ENCODE measurements at places on chromosomes 6 and 20.

- H3K36me3 ChIP-seq: no peaks in the 10 kb centered on the region
- H3K27ac ChIP-seq: no peak overlapping the region
- no peaks in the 10 kb centered on the region for H3K27me3 ChIP-seq
- H3K4me3 ChIP-seq: no peak overlapping the region
- H3K4me1 ChIP-seq: no peaks in the 10 kb centered on the region
These were observed 20.2 kb downstream of the DDO start for GRCh38 chr6:110395221-110395620.

GRCh38 chr6:98687752-98688151, 146.6 kb upstream of the POU3F2 start:
- H3K4me1 ChIP-seq: no peaks in the 10 kb centered on the region
- DNase-seq: no peak
- H3K27me3 ChIP-seq: no peaks in the 10 kb centered on the region
- no peak overlapping the region for H3K27ac ChIP-seq

DNA sequence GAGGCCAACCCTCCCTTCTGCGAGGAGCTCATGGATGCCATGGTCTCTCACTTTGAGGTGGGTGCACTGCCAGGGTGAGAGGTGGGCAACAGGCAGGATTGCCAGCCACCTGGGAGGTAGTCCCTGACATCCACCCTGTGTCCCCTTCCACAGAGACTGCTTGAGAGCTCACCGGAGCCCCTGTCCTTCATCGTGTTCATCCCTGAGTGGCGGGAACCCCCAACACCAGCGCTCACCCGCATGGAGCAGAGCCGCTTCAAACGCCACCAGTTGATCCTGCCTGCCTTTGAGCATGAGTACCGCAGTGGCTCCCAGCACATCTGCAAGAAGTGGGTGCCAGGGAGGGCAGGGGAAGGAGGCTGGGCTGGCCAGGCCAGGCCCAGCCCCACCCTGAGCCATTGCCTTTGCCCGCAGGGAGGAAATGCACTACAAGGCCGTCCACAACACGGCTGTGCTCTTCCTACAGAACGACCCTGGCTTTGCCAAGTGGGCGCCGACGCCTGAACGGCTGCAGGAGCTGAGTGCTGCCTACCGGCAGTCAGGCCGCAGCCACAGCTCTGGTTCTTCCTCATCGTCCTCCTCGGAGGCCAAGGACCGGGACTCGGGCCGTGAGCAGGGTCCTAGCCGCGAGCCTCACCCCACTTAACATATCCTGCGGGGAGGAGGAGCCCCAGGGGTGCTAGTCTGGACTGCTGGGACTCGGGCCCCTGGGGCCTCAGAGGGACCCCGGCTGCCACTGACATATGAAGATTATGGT, 12.8 kb downstream of the PCIF1 start:
- no peak for DNase-seq
- H3K27ac ChIP-seq: no peak overlapping the region
- H3K4me3 ChIP-seq: no peak overlapping the region
- H3K36me3 ChIP-seq: peaks cover 55% of the 10 kb centered on the region
- peaks cover 5% of the 10 kb centered on the region for H3K4me1 ChIP-seq

DNA sequence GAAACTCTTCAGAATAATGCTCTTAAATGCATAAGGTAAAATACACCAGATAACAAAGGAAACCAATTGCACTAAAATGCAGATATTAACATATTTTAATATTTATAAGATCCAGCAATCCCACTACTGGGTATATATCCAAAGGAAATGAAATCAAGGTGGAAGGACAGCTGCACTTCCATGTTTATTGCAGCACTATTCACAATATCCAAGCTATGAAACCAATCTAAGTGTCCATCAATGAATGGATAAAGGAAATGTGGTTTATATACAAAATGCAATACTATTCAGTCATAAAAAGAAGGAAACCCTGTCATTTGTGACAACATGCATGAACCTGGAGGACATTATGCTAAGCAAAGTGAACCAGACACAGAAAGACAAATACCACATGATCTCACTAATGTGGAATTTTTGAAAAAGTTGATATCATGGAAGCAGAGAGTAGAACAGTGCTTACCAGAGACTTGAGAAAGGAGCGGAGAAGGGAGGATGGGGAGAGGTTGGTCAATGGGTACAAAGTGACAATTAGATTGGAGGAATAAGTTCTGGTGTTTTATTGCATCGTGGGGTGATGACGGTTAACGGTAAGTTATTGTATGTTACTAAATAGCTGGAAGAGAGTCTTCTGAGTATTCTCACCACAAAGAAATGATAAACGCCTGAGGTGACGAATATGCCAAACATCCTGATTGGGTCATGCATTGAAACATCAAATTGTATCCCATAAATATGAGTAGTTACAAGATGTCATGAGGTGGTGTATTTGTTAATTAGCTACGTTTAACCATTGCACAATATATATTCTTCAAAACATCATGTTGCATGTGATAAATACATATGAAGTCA, 37.9 kb upstream of the RNF24 start:
- H3K27me3 ChIP-seq: peaks cover 17% of the 10 kb centered on the region
- peaks cover 7% of the 10 kb centered on the region for H3K4me1 ChIP-seq
- H3K36me3 ChIP-seq: no peaks in the 10 kb centered on the region
- H3K27ac ChIP-seq: no peak overlapping the region
- no peak for DNase-seq
- H3K4me3 ChIP-seq: no peak overlapping the region

DNA sequence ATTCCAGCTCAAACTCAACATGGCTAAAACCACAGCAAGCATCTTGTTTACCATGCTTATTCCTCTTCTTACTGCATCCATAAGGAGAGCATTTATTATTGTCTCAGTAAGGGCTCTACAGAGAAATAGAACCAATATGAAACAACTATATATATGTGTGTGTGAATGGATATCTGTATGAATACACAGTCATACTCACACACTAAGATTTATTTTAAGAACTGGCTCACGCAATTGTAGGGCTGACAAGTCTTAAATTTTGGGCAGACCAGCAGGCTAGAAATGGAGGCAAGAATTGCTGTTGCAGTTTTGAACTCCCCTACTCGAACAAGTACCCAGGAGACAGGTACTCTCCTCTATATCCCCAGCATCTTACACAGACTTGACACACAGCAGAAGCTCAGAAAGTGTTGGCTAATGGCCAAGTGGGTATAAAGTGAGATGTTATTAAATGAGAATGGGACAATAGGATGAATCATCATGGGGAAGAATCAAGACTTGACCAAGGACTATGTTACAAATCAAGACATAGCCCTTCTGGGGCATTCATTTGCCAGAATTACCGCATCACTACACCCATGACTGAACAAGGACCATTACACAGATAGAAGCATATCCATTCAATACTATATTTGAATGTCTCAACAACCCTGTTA, 13.0 kb downstream of the ZHX3 start:
- no peaks in the 10 kb centered on the region for H3K27me3 ChIP-seq
- peaks cover 24% of the 10 kb centered on the region for H3K4me1 ChIP-seq
- no peak overlapping the region for H3K27ac ChIP-seq
- no peak overlapping the region for H3K4me3 ChIP-seq

- H3K36me3 ChIP-seq: no peaks in the 10 kb centered on the region
- H3K27me3 ChIP-seq: no peaks in the 10 kb centered on the region
- no peak for DNase-seq
- peaks cover 5% of the 10 kb centered on the region for H3K4me1 ChIP-seq
- H3K27ac ChIP-seq: no peak overlapping the region
These were observed 68.6 kb downstream of the MTFR2 start for GRCh38 chr6:136181512-136181833.

- no peak overlapping the region for H3K4me3 ChIP-seq
- no peak for DNase-seq
- H3K36me3 ChIP-seq: no peaks in the 10 kb centered on the region
- H3K4me1 ChIP-seq: peaks cover 55% of the 10 kb centered on the region
These were observed 138.1 kb downstream of the SOBP start for GRCh38 chr6:107627969-107628368.

- no peak overlapping the region for H3K4me3 ChIP-seq
- H3K27me3 ChIP-seq: no peaks in the 10 kb centered on the region
- H3K36me3 ChIP-seq: peaks cover 8% of the 10 kb centered on the region
- DNase-seq: no peak
- peaks cover 31% of the 10 kb centered on the region for H3K4me1 ChIP-seq
These were observed 532.0 kb downstream of the BCKDHB start for GRCh38 chr6:80638213-80639055.

GRCh38 chr6:44537306-44538049, 150.0 kb downstream of the CDC5L start:
- DNase-seq: no peak
- H3K4me3 ChIP-seq: no peak overlapping the region
- H3K27me3 ChIP-seq: no peaks in the 10 kb centered on the region
- no peak overlapping the region for H3K27ac ChIP-seq
- H3K4me1 ChIP-seq: peaks cover 16% of the 10 kb centered on the region
- H3K36me3 ChIP-seq: peaks cover 7% of the 10 kb centered on the region

GRCh38 chr6:604579-604978, 52.3 kb downstream of the HUS1B start:
- no peak for DNase-seq
- peak overlapping the region; percentile 10 for H3K27ac ChIP-seq
- peaks cover 23% of the 10 kb centered on the region for H3K36me3 ChIP-seq
- H3K4me1 ChIP-seq: peaks cover 5% of the 10 kb centered on the region
- no peak overlapping the region for H3K4me3 ChIP-seq
- no peaks in the 10 kb centered on the region for H3K27me3 ChIP-seq

DNA sequence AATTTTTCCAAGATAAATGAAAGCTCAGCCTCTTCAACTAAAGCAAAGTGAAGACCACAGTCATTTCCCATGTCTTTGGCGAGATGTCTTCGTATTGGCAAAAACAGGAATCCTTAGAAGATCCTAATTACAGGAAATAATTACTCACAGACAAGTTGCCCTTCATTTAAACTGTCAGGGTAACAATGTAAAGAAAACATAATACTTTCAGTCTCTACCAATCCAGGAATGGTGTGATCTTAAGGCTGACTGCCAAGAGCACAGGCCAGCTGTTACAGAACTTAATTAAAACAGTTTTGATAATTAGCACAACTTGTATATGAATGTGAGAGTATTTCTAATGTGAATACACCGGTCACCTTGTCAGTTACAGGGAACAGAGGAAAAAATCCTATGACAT, 292.2 kb downstream of the PACRG start:
- H3K36me3 ChIP-seq: peaks cover 20% of the 10 kb centered on the region
- no peak overlapping the region for H3K4me3 ChIP-seq
- no peaks in the 10 kb centered on the region for H3K4me1 ChIP-seq
- no peak for DNase-seq
- H3K27ac ChIP-seq: no peak overlapping the region
- no peaks in the 10 kb centered on the region for H3K27me3 ChIP-seq

GRCh38 chr6:31037682-31038081, 27.4 kb downstream of the MUC22 start:
- H3K36me3 ChIP-seq: no peaks in the 10 kb centered on the region
- H3K4me3 ChIP-seq: no peak overlapping the region
- DNase-seq: no peak
- H3K27me3 ChIP-seq: no peaks in the 10 kb centered on the region
- H3K4me1 ChIP-seq: no peaks in the 10 kb centered on the region
- H3K27ac ChIP-seq: no peak overlapping the region

DNA sequence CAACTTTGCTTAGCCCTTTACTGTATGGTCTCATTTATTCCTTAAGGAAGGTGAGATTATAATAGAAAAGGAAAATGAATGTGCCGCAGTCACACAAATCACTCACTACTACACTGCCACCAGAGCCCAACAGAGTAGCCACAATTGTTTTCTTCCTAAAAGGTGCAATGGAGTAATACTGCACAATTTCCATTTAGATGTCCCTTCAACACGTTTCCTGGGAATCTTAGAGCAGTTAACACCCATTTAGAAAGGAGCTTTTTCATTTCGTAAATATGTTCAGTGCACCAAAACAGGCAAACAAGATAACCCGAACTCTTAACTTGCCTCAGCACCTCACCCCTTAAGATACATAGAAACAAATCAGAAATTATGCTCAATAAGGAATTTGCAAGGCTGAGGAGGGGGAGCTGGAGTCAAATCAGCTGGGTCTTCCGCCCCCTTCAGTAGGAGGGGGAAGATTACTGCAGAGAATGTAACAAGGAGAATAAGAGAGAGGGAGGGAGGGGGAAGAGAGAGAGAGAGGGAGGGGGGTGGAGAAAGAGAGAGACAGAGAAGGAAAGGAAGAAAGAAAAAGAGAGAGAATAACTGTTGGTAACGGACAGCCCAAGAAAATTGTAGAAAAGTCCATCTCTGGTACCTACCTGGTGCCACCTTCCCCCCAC, 155.5 kb downstream of the BCAS1 start:
- no peaks in the 10 kb centered on the region for H3K27me3 ChIP-seq
- H3K4me3 ChIP-seq: peak overlapping the region; percentile 86
- H3K36me3 ChIP-seq: peaks cover 12% of the 10 kb centered on the region
- peaks cover 43% of the 10 kb centered on the region for H3K4me1 ChIP-seq

GRCh38 chr6:8108031-8108660, 5.8 kb upstream of the EEF1E1 start:
- H3K4me3 ChIP-seq: no peak overlapping the region
- H3K4me1 ChIP-seq: peaks cover 4% of the 10 kb centered on the region
- no peaks in the 10 kb centered on the region for H3K27me3 ChIP-seq

DNA sequence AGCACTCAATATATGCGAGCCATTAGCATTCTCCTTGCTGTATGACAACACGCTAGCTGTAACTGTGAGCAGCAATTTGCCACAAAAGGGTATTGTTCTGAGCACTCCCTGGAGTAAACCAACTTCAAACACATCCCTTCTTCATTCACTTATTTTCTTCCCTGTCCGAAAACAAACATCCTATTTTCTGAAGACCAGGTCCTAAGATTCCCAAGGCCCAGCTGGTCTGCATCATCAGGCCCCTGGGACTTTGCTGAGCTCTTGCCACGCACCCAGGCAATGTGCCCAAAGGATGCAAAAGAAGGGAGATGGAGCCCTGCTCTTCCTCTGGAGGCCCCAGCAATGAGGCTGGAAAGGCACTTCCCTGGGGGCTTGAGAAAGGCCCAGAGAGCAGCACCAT, 118.1 kb downstream of the PREX1 start:
- no peaks in the 10 kb centered on the region for H3K36me3 ChIP-seq
- no peaks in the 10 kb centered on the region for H3K27me3 ChIP-seq
- 0 out of 2 replicates have a peak, but pooled peaks cover 3% of the 10 kb centered on the region for H3K4me1 ChIP-seq
- H3K4me3 ChIP-seq: no peak overlapping the region
- no peak for DNase-seq
- no peak overlapping the region for H3K27ac ChIP-seq

- H3K4me3 ChIP-seq: no peak overlapping the region
- no peaks in the 10 kb centered on the region for H3K27me3 ChIP-seq
- no peak for DNase-seq
- H3K4me1 ChIP-seq: peaks cover 50% of the 10 kb centered on the region
- H3K27ac ChIP-seq: peak overlapping the region; percentile 58
- no peaks in the 10 kb centered on the region for H3K36me3 ChIP-seq
These were observed 7.9 kb downstream of the EXOC2 start for GRCh38 chr6:684831-685636.

- no peak overlapping the region for H3K4me3 ChIP-seq
- peaks cover 8% of the 10 kb centered on the region for H3K4me1 ChIP-seq
- no peak overlapping the region for H3K27ac ChIP-seq
- H3K27me3 ChIP-seq: no peaks in the 10 kb centered on the region
- peaks cover 22% of the 10 kb centered on the region for H3K36me3 ChIP-seq
These were observed 131.2 kb upstream of the RIN2 start for GRCh38 chr20:19626896-19627295.

GRCh38 chr6:51489133-51489532, 598.3 kb downstream of the PKHD1 start:
- H3K4me1 ChIP-seq: peaks cover 17% of the 10 kb centered on the region
- no peak overlapping the region for H3K4me3 ChIP-seq
- H3K27ac ChIP-seq: no peak overlapping the region
- no peak for DNase-seq

GRCh38 chr20:52410182-52410647, 218.6 kb upstream of the ZFP64 start:
- H3K27ac ChIP-seq: no peak overlapping the region
- H3K4me1 ChIP-seq: no peaks in the 10 kb centered on the region
- 0 out of 2 replicates have a peak, but pooled peaks cover 2% of the 10 kb centered on the region for H3K36me3 ChIP-seq
- no peaks in the 10 kb centered on the region for H3K27me3 ChIP-seq
- no peak for DNase-seq
- no peak overlapping the region for H3K4me3 ChIP-seq

- peaks cover 5% of the 10 kb centered on the region for H3K27me3 ChIP-seq
- no peak for DNase-seq
- H3K4me3 ChIP-seq: no peak overlapping the region
- H3K4me1 ChIP-seq: peaks cover 16% of the 10 kb centered on the region
These were observed 21.6 kb upstream of the LRRC1 start for GRCh38 chr6:53773044-53773696.

Measured in WTC11 (cell line).